Trophoblast cell (in vitro differentiated cells and primary cell): ENCODE measurements at places on chromosomes 1 and 21.

DNA sequence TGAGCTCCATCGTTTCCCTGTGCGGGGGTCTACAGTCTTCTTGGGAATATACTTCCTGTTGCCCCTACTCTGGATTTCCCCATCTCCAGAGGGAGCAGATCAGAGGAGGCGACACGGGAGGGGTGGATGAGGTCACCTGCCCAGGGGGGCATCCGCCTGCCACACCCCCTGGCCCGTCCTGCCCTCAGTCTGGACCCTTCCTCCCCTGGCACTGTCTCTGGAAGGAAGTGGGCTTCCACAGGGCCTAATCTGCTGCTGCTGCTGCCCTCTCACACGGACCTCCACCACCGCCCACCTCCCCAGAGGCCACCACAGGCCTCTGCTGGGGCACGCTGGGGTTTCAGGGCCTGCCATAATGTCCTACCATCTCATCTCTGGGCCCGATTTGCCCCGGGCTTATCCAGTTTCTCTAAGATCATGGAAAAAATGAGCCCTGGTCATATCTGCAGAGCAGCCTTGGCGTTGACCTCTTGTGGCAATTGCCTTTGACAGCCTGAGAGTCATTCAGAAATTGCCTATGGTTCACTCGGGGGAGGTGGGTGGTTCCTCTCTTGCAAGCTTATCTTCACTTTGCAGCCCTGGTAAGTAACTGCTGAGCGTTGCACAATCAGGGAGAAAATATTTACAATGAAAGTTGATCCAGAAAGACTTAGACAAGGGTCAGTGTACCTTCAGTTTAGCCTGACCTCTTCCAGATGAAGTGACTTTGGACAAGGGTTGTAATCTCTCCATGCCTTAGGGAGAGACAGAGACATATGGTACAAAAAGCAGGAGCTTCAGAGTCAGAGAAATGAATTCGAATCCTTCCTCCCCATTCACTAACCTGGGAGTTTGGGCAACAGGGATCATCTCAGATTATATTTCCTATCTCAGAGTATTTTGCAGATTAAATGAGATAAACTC is 252.4 kb downstream of the TOMM20 start:
- DNase-seq = no peak
- no peak overlapping the region for H3K4me3 ChIP-seq
- H3K27me3 ChIP-seq = no peaks in the 10 kb centered on the region
- H3K4me1 ChIP-seq = peaks cover 11% of the 10 kb centered on the region

- H3K36me3 ChIP-seq = no peaks in the 10 kb centered on the region
- no peak overlapping the region for H3K4me3 ChIP-seq
- H3K27me3 ChIP-seq = no peaks in the 10 kb centered on the region
- DNase-seq = peak; percentile 67
These were observed 1044.4 kb downstream of the ADGRL2 start for GRCh38 chr1:82844911-82845827.

- no peaks in the 10 kb centered on the region for H3K4me1 ChIP-seq
- DNase-seq = no peak
- no peaks in the 10 kb centered on the region for H3K27me3 ChIP-seq
- H3K27ac ChIP-seq = no peak overlapping the region
- no peaks in the 10 kb centered on the region for H3K36me3 ChIP-seq
- no peak overlapping the region for H3K4me3 ChIP-seq
These were observed 122.7 kb downstream of the UCHL5 start for GRCh38 chr1:192936313-192937018.

- no peak overlapping the region for H3K4me3 ChIP-seq
- H3K4me1 ChIP-seq = no peaks in the 10 kb centered on the region
- no peak overlapping the region for H3K27ac ChIP-seq
- H3K27me3 ChIP-seq = no peaks in the 10 kb centered on the region
- peaks cover 16% of the 10 kb centered on the region for H3K36me3 ChIP-seq
These were observed 20.3 kb downstream of the SLC37A1 start for GRCh38 chr21:42533963-42534355.

GRCh38 chr21:38993561-38993960 is 187.8 kb downstream of the ETS2 start:
- no peaks in the 10 kb centered on the region for H3K27me3 ChIP-seq
- peaks cover 11% of the 10 kb centered on the region for H3K4me1 ChIP-seq
- DNase-seq = peak; percentile 40
- H3K27ac ChIP-seq = no peak overlapping the region
- H3K4me3 ChIP-seq = no peak overlapping the region
- H3K36me3 ChIP-seq = no peaks in the 10 kb centered on the region

DNA sequence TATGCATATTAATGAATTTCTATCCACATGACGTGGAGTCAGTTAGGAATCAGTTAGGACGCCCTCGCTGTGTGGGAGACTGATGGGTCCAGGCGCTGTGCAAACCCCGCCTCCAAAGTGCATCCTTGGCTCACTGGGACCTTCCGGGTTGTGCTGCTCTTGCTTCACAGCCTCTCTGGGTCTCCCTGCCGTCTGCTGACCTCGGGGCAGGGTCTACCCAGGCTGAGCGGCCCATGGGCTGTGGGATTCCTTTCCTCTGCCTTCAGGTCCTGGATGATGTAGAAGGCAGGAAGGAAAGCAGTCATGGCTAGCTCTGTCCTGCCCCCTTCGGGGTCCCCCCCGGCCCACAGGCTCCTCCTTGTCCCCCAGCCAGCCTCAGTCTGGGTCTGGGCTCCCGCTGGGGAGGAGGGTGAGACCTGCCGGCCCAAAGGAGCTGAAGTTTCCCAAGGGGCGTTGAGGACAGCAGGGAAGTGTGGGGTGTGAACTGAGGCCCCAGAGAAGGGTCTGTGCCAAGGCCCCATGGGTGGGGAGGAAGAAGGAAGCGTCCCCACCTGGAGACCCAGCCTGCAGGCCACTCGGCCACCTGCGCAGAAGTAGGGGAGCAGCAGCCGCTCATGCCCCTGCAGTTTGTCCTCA is 24.6 kb upstream of the CDK11A start:
- H3K36me3 ChIP-seq = peaks cover 16% of the 10 kb centered on the region
- DNase-seq = no peak
- no peak overlapping the region for H3K4me3 ChIP-seq
- H3K27ac ChIP-seq = no peak overlapping the region
- no peaks in the 10 kb centered on the region for H3K27me3 ChIP-seq

GRCh38 chr1:82139751-82140468 is 339.2 kb downstream of the ADGRL2 start:
- no peak for DNase-seq
- no peaks in the 10 kb centered on the region for H3K4me1 ChIP-seq
- no peaks in the 10 kb centered on the region for H3K36me3 ChIP-seq
- H3K27ac ChIP-seq = no peak overlapping the region
- H3K27me3 ChIP-seq = no peaks in the 10 kb centered on the region

DNA sequence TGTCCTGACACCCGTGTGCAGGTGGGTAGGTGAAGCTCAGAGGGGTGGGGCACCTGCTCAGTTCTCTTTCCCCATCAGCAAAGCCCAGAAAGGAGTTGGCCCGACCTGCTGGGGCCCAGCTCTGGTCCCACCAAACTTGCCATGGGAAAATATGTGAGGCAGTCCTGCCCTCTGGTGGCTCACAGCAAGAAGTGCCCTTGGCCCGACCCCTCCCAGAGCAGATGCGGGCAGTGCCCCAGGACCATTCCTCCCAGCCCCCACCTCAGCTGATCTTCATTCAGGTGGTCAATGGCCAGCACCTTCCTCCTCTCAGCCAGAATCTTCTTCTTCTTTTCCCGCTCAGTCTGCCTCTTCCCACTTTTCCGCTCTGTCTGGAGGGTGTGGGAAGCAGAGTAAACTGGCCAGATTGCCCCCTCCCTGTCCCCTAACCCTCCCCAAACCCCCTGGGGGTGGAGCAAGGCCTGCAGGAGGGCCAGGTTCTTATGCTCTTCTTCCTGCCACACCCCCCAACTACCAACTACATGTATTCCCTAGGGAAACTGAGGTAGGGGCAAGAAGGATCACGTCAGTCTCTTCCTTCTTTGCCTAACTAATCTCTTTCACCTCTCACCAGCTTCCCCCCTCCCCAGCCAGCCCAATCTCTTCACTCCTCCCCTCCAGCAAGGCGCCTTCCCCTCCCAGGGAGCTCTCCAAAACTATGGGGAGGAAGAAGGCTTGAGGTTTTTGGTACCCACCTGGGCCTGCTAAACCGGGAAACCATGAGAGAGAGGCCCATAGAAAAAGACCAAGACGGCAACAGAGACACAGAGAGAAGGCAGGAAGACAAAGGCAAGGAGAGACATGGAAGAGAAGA is 15.6 kb downstream of the TNNT2 start:
- H3K27ac ChIP-seq = no peak overlapping the region
- H3K36me3 ChIP-seq = no peaks in the 10 kb centered on the region
- peaks cover 11% of the 10 kb centered on the region for H3K4me1 ChIP-seq
- no peak overlapping the region for H3K4me3 ChIP-seq

DNA sequence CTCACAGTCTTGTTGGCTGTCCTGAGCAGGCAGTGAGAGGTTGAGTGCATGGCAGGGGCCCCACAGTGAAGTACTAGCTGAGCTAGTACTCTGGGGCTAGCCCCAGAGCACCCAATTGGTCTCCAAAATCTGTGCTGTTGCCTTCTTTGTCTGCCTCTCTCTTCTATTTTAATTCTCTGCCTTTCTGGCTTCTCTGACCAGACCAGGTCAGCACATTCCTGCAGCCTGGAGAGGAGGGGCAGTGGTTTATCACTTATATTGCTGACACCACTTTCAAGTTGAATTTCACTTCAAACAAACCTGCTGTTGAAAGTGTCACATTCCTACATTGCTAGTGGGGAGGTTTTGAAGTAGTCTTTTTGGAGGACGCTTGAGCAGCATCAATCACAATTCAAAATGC is 628.7 kb downstream of the PTPRU start:
- no peak overlapping the region for H3K27ac ChIP-seq
- DNase-seq = no peak
- H3K4me1 ChIP-seq = no peaks in the 10 kb centered on the region
- H3K4me3 ChIP-seq = no peak overlapping the region
- no peaks in the 10 kb centered on the region for H3K36me3 ChIP-seq

- H3K4me3 ChIP-seq = no peak overlapping the region
- no peak for DNase-seq
- no peaks in the 10 kb centered on the region for H3K27me3 ChIP-seq
- H3K27ac ChIP-seq = no peak overlapping the region
These were observed 222.8 kb downstream of the HLX start for GRCh38 chr1:221101807-221102605.

DNA sequence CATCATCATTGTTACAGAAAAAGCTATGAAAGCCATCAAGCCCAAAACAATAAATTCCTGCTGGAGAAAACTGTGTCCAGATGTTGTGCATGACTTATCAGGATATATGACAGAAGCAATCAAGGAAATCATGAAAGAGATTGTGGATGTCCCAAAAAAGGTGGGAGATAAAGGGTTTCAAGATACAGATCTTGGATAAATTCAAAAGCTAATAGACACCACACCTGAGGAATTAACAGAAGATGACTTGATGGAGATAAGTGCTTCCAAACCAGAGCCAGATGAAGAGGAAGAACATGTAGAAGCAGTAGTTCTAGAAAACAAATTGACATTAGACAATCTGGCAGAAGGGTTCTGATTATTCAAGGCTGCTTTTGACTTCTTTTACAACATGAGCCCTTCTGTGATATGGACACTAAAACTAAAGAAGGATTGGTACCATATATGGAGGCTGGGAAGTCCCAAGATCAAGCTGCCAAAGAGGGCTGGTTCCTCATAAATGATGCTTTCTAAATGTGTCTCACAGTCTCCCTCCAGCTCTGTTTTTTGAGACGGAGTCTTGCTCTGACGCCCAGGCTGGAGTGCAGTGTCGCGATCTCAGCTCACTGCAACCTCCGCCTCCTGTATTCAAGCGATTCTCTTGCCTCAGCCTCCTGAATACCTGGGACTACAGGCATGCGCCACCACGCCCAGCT is 32.1 kb upstream of the LRIG2 start:
- H3K4me3 ChIP-seq = no peak overlapping the region
- H3K27ac ChIP-seq = no peak overlapping the region
- peaks cover 23% of the 10 kb centered on the region for H3K4me1 ChIP-seq

- H3K27ac ChIP-seq = no peak overlapping the region
- DNase-seq = no peak
- H3K36me3 ChIP-seq = no peaks in the 10 kb centered on the region
- no peaks in the 10 kb centered on the region for H3K4me1 ChIP-seq
- H3K4me3 ChIP-seq = no peak overlapping the region
These were observed 63.3 kb upstream of the PAXBP1 start for GRCh38 chr21:32834916-32835235.

DNA sequence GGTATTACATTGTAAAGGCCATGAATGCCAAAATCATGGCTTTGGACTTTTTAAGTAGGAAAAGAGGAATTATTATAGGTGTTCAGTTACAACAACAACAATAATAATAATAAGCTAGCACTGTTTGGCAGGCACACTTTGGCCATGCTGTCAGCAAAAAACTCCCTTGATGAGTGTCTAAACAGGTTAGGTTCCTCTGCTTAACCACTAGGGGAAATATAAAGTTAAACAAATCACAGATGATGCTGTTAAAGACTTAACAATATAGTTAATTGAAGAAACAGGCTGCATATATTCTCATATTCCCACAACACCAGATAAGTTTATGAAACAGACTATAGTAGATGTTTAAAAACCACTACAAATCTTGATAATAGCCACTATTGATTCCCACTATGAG is 46.4 kb downstream of the RGS21 start:
- H3K4me3 ChIP-seq = no peak overlapping the region
- DNase-seq = no peak
- no peaks in the 10 kb centered on the region for H3K27me3 ChIP-seq
- no peaks in the 10 kb centered on the region for H3K36me3 ChIP-seq
- H3K4me1 ChIP-seq = no peaks in the 10 kb centered on the region
- H3K27ac ChIP-seq = no peak overlapping the region

- H3K27ac ChIP-seq = no peak overlapping the region
- DNase-seq = no peak
- no peaks in the 10 kb centered on the region for H3K4me1 ChIP-seq
These were observed 545.1 kb upstream of the NR5A2 start for GRCh38 chr1:199482426-199482825.

DNA sequence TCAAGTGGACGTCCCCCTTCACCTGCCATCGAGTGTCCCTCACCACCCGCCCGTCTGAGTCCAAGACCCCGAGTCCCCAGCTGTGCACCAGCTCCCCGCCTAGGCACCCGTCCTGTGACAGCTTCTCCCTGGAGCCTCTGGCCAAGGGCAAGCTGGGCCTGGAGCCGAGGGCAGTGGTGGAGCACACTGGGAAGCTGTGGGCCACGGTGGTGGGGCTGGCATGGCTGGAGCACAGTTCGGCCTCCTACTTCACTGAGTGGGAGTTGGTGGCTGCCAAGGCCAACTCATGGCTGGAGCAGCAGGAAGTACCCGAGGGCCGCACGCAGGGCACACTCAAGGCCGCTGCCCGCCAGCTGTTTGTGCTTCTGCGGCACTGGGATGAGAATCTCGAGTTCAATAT is 63.2 kb downstream of the VWA5B1 start:
- no peaks in the 10 kb centered on the region for H3K27me3 ChIP-seq
- no peak for DNase-seq
- no peak overlapping the region for H3K27ac ChIP-seq
- H3K36me3 ChIP-seq = no peaks in the 10 kb centered on the region
- peaks cover 5% of the 10 kb centered on the region for H3K4me1 ChIP-seq
